ENCODE measurements at places on chromosomes 11 and 22. TPM values are rescaled to one million over a fixed set of nuclear protein-coding genes. Genes with fewer than 3 reads are reported as not detected.

The CD81 gene
- total RNA-seq = 164 TPM

The GLYATL1 gene
- total RNA-seq = not detected

The RBFOX2 gene
- total RNA-seq = 93.0 TPM

The NRGN gene
- total RNA-seq = not detected

The RAG2 gene
- total RNA-seq = not detected

The ASRGL1 gene
- total RNA-seq = 0.14 TPM

The C11orf86 gene
- total RNA-seq = not detected

The OR51A2 gene
- total RNA-seq = not detected

The FAM111B gene
- under 0.01 TPM for total RNA-seq

The EHF gene
- 478 TPM for total RNA-seq

The OR10A2 gene
- total RNA-seq = not detected

The NFAM1 gene
- total RNA-seq = 0.07 TPM

The ARHGAP8 gene
- total RNA-seq = 10.3 TPM

The ST14 gene
- 189 TPM for total RNA-seq

The TMEM191B gene
- 0.28 TPM for total RNA-seq

The SLC17A6 gene
- total RNA-seq = not detected

The IL18 gene
- total RNA-seq = 40.0 TPM

The NAALAD2 gene
- not detected for total RNA-seq

The MLC1 gene
- total RNA-seq = not detected

The SERHL2 gene
- 1.6 TPM for total RNA-seq

The UCP3 gene
- 0.93 TPM for total RNA-seq

The MUC6 gene
- total RNA-seq = not detected

The KRTAP5-9 gene
- not detected for total RNA-seq

The P2RX6 gene
- total RNA-seq = 0.57 TPM

The CBX7 gene
- 2.4 TPM for total RNA-seq

The LRRC55 gene
- total RNA-seq = not detected

The ACR gene
- total RNA-seq = 0.14 TPM

The OR52E1 gene
- total RNA-seq = not detected

The SYCE3 gene
- not detected for total RNA-seq

The KRTAP5-11 gene
- not detected for total RNA-seq

The PNPLA5 gene
- not detected for total RNA-seq

The CDCA5 gene
- under 0.01 TPM for total RNA-seq

The ZNF280A gene
- total RNA-seq = not detected

The DDIAS gene
- total RNA-seq = 0.57 TPM

The TUBA8 gene
- total RNA-seq = under 0.01 TPM

The RTN4RL2 gene
- total RNA-seq = under 0.01 TPM

The APOA5 gene
- total RNA-seq = not detected

The SLC22A9 gene
- total RNA-seq = not detected

The P4HA3 gene
- 0.21 TPM for total RNA-seq

The OR8G5 gene
- not detected for total RNA-seq

The RIMBP3B gene
- total RNA-seq = not detected

The PRDM11 gene
- 6.5 TPM for total RNA-seq

The EHBP1L1 gene
- 54.0 TPM for total RNA-seq

The NDUFV1 gene
- total RNA-seq = 150 TPM

Measured in nasal cavity respiratory epithelium epithelial cell of viscerocranial mucosa (primary cell).